ENCODE measurements at places on chromosomes 13 and 19.

GRCh38 chr13:27117158-27117557, 54.5 kb downstream of the USP12 start:
- no peak for DNase-seq

GRCh38 chr13:104132849-104133248, 1066.6 kb upstream of the SLC10A2 start:
- no peak for DNase-seq

DNA sequence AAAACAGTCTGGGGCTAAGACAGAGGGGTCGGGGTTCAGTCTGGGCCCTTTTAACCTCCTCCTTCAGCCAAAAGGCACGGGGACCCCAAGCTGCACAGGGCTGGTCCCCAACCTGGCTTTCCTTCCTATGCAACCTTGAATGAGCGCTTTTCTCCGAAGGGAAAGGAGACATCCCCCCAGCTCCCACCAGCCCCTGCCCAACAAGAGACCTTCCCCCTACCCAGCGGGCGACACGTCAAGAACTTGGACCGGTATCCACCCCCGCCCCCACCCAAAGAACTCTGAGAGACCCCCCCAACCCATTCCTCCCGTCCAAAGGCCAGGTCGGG, 35.0 kb upstream of the NANOS3 start:
- DNase-seq, result no peak

DNA sequence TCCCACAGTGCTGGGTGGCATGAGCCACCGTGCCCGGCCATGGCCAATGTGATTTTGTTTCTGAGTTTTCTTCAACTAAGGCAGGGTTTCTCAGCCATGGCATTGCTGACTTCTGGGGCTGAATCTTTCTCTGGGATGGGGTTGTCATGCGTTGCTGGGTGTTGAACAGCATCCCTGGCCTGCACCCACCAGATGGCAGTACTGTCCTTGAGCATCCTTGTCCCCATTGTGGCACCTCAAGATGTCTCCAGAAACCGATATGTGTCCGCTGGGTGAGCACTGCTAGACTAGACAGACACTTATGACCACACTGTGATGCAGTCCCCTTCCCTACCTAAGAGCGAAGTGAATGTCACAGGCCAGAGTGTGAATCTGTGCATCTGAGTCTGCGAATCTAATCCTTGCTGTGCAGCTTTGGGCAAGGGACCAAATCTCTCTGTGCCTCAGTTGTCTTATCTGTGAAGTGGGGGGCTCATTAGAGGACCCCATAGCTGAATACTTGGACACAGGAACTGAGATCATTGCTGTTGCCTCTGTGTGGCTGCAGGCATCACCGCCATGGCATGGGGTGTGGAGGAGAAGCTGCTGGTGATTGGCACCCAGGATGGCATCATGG, 50.3 kb upstream of the SIN3B start:
- peak; percentile 64 for DNase-seq

GRCh38 chr19:1069009-1069779, 2.2 kb downstream of the ARHGAP45 start:
- DNase-seq, result no peak

GRCh38 chr19:43599635-43600295, 3.4 kb downstream of the ZNF576 start:
- no peak for DNase-seq
